T-helper 9 cell (primary cell): ENCODE measurements at places on chromosomes 2 and 18.

GRCh38 chr18:62847081-62847480 lies 131.7 kb downstream of the PHLPP1 start:
- no peak for DNase-seq

- no peak for DNase-seq
These were observed 283.2 kb downstream of the INSIG2 start for GRCh38 chr2:118371515-118371914.

GRCh38 chr2:194867328-194867727 lies 789.7 kb upstream of the SLC39A10 start:
- no peak for DNase-seq

- no peak for DNase-seq
These were observed 122.4 kb downstream of the GRB14 start for GRCh38 chr2:164498836-164499235.

DNA sequence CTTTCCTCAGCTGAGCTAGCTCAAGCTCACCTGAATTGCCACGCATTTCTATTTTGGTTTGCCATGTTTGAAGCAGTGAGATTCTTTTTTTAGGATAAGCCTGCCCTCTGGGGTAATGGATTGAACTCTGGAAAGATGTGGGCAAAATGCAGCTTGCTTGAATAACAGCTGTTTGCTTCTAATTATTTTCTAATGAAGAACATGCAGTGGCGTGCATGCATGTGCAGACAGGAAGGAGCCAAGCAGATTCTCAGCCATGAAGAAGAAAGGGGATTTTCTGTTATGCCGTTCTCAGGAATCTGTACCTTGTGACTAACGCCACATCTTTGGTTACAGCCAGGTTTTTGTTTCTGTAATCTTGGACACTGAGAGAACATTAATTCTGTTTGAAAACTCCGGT lies 171.2 kb downstream of the ANTXR1 start:
- no peak for DNase-seq

DNA sequence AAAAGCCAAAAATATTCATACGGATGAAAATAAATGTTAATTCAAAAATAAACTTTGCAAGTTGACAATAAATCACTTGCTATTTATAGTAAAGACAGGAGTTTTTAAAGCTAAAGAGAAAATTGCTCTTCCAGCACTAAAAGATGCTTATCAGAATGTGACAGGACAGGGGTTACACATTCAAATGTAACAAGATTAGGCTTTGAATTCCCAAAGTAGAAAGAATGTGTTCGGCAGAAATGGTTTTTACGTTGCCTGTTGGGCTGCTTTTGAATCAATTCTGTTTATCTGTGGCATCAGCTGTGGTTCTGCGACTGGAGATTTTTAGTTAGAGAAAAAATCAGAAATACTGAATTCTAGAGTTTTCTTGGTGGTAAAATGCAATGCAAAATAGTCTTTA lies 669.4 kb downstream of the CPS1 start:
- DNase-seq: no peak

GRCh38 chr2:112889976-112890375 lies 21.0 kb upstream of the IL37 start:
- DNase-seq: no peak

DNA sequence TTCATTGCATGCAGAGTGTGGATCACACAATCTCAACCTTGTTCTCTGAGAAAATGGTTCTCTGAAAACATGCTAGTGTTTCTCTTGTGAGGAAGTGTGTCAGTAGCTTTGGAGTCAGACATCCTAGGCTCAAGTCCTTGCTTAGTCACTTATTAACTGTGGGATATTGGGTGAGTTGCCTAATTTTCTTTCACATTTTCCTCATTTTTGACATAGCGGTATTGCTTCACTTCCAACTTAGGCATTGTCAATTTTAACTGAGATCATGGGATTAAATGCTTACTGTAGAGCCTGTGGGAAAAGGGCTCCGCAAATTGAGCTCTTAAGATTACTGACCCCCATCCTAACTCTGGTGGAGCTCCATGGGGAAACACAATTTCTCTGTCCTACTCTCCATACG lies 622.2 kb downstream of the CNTNAP5 start:
- DNase-seq: no peak

- DNase-seq: no peak
These were observed 472.5 kb upstream of the ZNF804A start for GRCh38 chr2:184125867-184126266.

- DNase-seq: no peak
These were observed 93.0 kb upstream of the MCFD2 start for GRCh38 chr2:47008381-47009252.

- no peak for DNase-seq
These were observed 50.6 kb upstream of the FN1 start for GRCh38 chr2:215486291-215487001.

GRCh38 chr2:66281980-66282379 lies 152.9 kb upstream of the MEIS1 start:
- DNase-seq: no peak

DNA sequence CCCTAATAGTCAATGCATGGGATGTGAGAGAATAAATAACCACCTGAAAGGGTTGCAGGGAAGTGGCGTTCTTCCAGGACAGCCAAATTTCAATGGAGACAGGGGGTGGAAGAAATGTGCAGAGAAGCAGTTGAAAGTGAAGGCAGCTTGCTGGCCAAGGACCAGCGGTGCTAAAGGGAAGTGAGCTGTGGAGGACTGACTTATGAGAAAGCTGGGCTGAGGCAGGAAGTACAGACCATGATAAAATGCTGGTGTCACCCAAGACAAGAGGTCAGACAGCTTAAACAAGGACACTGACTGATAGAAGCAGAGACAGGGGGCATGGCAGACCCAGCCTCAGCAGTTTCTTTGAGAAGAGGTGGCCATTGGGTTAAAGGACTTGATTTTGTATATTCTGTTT lies 106.7 kb downstream of the DTNB start:
- no peak for DNase-seq

DNA sequence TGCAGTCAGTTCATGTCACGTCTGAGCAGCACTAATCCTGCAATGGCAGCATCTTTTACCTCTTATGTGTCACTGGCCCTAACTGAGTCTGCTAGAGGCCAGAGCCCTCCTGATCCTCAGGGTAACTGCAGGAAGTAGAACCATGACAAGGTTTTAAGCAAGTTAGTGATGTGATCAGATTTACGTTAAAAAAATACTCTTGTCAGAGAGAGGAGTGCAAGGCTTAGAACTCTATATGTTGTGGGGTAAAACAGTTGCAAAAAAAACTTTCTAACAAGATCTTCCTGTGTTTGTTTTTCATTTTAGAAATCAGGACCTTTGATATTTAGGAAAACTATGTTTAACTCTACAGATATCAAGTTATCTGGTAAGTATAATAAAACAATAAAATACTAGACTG lies 4.6 kb downstream of the TMEM87B start:
- no peak for DNase-seq

- DNase-seq: no peak
These were observed 40.0 kb upstream of the TRIB2 start for GRCh38 chr2:12676771-12677170.

GRCh38 chr2:239014458-239015217 lies 166.8 kb downstream of the TWIST2 start:
- DNase-seq: no peak

GRCh38 chr2:180334514-180334913 lies 327.4 kb upstream of the CWC22 start:
- DNase-seq: no peak

DNA sequence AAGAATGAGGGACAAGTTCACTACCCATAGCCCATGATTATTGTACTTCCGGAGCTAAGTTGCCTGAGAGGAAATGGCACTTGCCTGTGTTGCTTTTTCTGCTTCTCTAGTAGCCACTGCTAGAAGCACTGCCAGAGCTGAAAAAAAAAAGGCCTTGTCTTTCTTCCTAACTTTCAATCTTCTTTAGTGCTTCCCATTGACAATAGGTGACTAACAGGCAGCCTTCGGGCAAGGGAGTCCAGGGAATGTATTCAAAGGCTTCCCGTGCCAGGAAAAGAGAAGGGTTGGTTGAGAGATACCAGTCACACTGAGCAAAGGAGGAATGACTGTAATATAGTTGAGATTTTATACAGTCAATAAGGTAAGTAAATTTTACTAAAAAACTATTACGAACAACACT lies 242.0 kb downstream of the CALCRL start:
- DNase-seq: no peak

GRCh38 chr2:163697846-163698637 lies 37.8 kb downstream of the FIGN start:
- DNase-seq: no peak

- no peak for DNase-seq
These were observed 139.5 kb upstream of the GAREM1 start for GRCh38 chr18:32610176-32610575.

DNA sequence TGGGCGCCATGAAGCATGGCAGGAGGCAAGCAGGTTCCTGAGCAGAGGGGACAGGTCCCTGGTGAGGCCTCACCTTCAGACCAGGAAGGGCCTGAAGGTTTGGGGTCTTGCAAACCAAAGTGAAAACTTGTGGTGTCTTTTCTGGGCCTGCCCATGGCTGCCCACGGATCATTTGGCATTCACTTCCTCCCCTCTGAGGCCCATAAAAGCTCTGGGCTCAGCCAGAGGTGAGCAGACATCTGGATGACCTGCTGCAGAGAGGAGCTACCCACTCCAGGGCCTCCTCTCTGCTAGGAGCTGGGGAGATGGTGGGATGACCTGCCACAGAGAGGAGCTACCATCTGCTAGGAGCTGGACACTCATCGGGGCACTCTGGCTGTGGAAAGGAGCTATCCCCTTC lies 112.9 kb upstream of the TMEM18 start:
- DNase-seq: no peak

DNA sequence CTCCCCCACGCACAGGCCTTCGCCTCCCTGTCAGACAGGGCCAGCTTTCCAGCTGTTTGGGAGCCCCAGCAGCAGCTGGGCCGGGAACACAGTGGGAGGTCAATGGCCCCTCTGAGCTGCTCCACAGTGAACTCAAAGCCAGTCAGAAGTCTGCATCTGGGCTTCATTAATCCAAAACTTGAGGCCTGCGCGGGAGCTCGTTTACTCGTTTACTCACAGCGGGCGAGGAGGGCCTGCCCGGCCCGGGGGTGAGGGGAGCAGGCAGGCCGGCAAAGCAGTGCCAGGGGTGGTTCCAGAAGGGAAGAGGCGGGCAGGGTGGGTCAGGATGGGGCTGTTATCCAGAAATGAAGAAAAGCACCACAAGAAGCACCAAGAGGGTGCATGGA lies 36.8 kb upstream of the SEMA4C start:
- DNase-seq: no peak

DNA sequence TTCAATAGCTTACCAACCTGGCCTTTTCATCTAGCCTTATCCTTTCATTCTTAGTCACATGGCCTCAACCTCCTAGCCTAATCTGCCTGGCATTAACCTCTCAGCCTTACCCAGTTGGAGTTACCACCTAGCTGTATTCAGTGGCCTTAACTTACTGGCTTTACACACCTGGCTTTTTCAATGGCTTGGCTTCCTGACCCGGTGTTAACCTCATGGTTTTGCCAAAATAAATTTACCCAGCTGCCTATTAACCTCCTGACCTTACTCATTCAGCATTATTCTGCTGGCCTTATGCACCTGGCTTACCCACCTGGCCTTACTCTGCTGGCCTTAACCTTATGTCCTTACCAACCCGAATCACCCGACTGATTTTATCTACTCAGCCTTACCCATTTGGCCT lies 135.5 kb upstream of the ZSWIM2 start:
- no peak for DNase-seq

- no peak for DNase-seq
These were observed 229.7 kb downstream of the KLHL29 start for GRCh38 chr2:23614701-23615100.

- DNase-seq: no peak
These were observed 270.1 kb downstream of the SETBP1 start for GRCh38 chr18:44950685-44951195.

- no peak for DNase-seq
These were observed 434.6 kb upstream of the NXPH2 start for GRCh38 chr2:139214801-139215200.

DNA sequence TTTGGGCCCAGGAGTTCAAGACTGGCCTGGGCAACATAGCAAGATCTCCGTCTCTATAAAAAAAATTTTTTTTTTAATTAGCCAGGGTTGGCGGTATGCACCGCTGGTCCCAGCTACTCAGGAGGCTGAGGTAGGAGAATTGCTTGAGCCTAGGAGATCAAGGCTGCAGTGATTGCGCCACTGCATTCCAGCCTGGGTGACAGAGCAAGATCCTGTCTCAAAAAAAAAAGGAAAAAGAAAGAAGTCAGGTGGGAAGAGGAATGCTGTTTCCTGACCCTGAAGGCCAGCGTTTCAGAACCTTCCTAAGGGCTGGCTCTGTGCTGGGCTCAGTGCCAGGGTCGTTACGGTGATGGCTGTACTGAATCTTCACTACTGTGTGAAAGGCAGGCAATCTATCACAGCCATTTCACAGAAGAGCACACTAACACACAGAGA lies 35.0 kb upstream of the AGAP1 start:
- DNase-seq: no peak

- DNase-seq: no peak
These were observed 755.7 kb upstream of the CELF4 start for GRCh38 chr18:38321262-38321661.

DNA sequence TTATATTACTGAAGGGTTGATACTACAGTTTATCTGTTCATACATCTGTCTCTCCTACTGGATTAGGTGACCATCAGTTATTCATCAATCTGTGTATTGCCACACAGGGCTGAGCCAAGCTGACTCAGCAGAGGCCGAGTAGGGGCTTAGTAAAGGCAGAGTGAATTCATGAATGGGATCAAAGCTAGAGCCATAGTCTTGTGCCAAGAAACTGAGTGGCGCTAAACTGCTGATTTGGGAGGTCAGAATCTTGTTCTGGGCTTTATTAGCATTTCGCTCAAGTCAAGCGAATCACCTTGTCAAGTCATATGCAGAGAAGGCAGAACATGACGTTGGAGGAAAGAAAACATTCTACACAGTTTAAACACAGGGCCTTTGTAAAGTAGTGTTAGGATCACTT lies 34.1 kb downstream of the SOCS6 start:
- no peak for DNase-seq

DNA sequence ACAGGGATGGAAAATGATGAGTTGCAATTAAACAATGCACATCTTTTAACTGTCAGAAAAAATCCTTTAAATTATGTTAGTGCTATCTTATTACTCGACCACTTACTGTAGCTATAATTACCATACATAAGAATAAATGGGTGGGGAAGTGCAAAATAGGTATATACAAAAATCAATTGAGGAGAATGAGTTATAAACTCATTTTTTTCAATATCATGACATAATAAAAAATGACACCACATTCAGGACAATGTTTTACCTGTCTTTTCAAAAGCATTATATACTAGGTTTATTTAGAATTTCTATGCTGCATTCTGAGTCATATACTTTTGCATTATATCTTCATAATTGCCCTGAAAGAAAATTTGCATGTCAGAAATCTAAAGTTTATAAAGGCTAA lies 1533.6 kb downstream of the LRP1B start:
- DNase-seq: no peak

- DNase-seq: no peak
These were observed 46.8 kb downstream of the RHBDD1 start for GRCh38 chr2:226882606-226883005.

GRCh38 chr18:37570336-37570930 lies 4.8 kb upstream of the CELF4 start:
- DNase-seq: no peak
